Peyer's patch (tissue), 4 donors: ENCODE measurements at places on chromosomes 13 and 19.

DNA sequence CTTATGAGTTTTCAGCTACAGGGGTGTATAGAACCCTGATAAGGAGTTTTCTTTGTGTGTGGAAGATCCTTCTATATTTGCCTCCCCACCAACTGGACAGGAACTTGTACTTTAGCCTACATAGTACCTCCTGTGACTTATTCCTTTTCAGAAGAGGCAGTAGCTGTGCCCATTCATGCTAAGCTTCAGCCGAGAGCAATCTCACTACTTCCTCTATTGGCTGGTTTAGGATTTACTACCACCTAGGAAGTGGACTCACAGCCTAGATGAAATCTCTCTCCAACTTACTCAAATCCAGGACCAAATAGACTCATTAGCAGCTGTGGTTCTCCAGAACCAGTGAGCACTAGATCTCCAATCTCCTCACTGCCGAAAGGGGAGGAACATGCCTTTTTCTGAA, 2.3 kb upstream of the REX1BD start:
- DNase-seq, result no peak
- H3K27me3 ChIP-seq, result no peaks in the 10 kb centered on the region
- no peak overlapping the region for H3K27ac ChIP-seq
- H3K4me3 ChIP-seq, result no peak overlapping the region
- no peaks in the 10 kb centered on the region for H3K36me3 ChIP-seq

DNA sequence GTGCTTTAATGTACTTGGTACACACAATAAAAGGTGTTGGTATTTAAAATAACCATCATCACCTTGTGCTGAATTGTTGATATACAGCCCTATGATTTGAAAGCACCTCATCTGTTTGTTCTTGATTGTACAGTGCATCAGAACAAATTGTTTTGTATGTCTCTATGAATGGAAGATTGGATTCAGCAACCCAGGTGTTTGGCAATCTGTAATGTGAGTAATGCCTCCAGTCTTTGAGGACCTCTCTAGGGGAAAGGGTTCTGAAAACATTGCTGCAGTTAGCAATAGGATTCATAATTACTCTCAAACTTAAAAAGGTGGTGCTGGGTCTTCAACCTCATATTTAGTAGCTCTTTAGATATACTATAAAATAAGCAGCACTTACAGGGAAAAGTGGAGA, 341.8 kb downstream of the OXGR1 start:
- H3K4me1 ChIP-seq, result no peaks in the 10 kb centered on the region
- no peak overlapping the region for H3K27ac ChIP-seq
- H3K36me3 ChIP-seq, result no peaks in the 10 kb centered on the region
- H3K4me3 ChIP-seq, result no peak overlapping the region
- no peaks in the 10 kb centered on the region for H3K27me3 ChIP-seq

DNA sequence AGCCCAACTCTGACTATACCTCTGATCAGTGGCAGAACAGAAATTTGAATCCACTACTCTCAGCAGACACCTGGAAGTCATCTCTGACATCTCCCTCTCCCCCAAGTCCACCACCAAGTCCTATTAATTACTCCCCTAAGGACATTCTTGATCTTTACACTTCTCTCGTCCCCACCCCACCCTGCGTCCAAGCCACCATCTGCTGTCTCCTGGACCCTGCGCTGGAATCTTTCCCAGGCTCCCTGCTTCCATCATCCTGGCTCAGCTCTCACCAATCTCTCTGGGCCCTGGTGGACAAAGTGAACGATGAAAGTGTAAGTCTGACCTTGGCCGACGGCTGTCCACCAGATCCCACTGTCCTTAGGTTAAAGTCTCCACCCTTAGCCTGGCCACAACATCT, 145.6 kb upstream of the GJB6 start:
- no peak overlapping the region for H3K4me3 ChIP-seq
- DNase-seq, result no peak
- no peaks in the 10 kb centered on the region for H3K36me3 ChIP-seq
- H3K27ac ChIP-seq, result no peak overlapping the region

DNA sequence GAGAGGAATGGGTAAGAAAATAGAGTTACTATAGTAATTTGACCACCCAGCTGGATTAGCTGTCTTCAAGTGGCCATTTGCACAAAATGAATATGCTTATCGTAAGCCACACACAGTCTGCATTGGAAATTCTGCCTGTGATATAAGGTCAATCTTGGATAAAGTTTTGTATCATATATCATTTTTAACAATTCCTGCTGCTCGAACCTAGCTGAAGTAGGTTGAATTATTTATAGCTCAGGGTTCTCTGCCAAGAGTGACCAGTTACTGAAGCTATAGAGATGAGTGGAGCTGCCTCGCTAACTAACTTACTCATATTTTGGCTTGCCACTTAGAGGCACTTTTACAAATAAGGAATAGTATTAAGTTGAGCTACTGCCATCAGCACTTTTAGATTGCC, 220.9 kb downstream of the RGCC start:
- H3K4me3 ChIP-seq, result no peak overlapping the region
- no peaks in the 10 kb centered on the region for H3K4me1 ChIP-seq
- no peaks in the 10 kb centered on the region for H3K27me3 ChIP-seq
- H3K27ac ChIP-seq, result no peak overlapping the region
- no peaks in the 10 kb centered on the region for H3K36me3 ChIP-seq

GRCh38 chr19:5503598-5503997, 48.4 kb downstream of the ZNRF4 start:
- H3K36me3 ChIP-seq, result no peaks in the 10 kb centered on the region
- H3K27ac ChIP-seq, result no peak overlapping the region
- H3K4me3 ChIP-seq, result no peak overlapping the region
- no peaks in the 10 kb centered on the region for H3K4me1 ChIP-seq
- H3K27me3 ChIP-seq, result no peaks in the 10 kb centered on the region
- no peak for DNase-seq

- H3K4me3 ChIP-seq, result no peak overlapping the region
- no peaks in the 10 kb centered on the region for H3K4me1 ChIP-seq
- H3K36me3 ChIP-seq, result no peaks in the 10 kb centered on the region
- no peak overlapping the region for H3K27ac ChIP-seq
These were observed 25.0 kb upstream of the PLEKHF1 start for GRCh38 chr19:29640231-29640630.

DNA sequence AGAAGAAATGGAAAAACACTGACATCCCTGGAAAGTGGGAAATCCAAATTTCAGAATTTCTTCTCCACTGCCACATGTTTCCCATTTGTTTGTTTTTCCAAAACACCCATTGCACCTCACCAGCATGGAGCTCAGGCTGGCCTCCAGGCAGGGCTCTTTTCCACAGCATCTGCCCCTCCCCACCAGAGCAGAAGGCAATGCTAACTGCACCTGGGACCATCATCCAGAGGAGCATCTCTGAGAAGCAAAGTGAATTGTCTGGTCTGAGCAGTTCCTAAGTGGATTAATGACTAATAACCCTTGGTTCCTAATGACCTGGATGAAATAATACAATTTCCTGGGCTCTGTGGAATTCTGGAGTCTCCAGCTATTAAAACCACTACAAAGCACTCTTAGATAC, 8.8 kb upstream of the CYSLTR2 start:
- H3K36me3 ChIP-seq, result no peaks in the 10 kb centered on the region
- DNase-seq, result no peak
- no peaks in the 10 kb centered on the region for H3K4me1 ChIP-seq
- no peaks in the 10 kb centered on the region for H3K27me3 ChIP-seq
